ENCODE measurements at places on chromosomes 11 and 22. TPM values are rescaled to one million over a fixed set of nuclear protein-coding genes. Genes with fewer than 3 reads are reported as not detected.

DNA sequence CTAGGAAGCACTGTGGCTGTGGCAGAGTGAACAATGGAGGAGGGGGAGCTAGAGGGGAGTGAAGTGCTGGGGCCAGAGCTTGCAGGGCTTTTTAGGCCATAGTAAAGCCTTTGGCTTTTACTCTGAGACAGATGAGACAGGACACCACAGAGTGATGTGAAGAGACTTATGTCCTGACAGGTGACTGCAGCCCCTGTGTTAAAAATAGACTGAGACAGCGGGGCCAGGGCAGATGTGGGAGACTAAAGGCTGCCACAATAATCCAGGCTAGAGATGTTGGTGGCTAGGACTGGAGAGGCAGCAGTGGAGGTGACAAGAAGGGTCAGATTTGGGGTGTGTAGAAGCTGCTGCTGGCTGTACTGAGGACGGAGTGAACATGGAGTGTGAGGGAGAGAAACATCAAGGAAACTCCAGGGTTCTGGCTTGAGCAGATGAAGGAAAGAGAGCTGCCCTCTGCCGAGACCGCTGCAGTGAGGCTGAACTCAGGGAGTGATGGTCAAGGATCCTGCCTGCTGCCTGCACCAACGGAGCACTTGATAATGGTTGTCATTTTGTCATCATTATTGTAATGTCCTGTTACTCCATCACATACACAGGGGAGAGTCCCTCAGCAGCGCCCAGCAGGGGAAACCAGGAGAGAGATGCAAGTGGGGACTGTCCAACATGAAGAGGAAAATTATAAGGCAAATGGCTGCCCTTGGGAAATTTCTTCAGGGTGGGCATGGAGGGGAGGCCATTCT lies 27.4 kb downstream of the SLC43A1 start:
- DNase-seq, result no peak

GRCh38 chr22:24236656-24237055 lies 8.2 kb downstream of the GGT5 start:
- DNase-seq, result no peak

- no peak for DNase-seq
These were observed 41.2 kb downstream of the SYTL2 start for GRCh38 chr11:85769771-85770170.

GRCh38 chr11:79076526-79077115 lies 364.2 kb downstream of the TENM4 start:
- DNase-seq, result peak; percentile 67

- no peak for DNase-seq
These were observed 7.5 kb upstream of the SYT8 start for GRCh38 chr11:1827095-1827813.

DNA sequence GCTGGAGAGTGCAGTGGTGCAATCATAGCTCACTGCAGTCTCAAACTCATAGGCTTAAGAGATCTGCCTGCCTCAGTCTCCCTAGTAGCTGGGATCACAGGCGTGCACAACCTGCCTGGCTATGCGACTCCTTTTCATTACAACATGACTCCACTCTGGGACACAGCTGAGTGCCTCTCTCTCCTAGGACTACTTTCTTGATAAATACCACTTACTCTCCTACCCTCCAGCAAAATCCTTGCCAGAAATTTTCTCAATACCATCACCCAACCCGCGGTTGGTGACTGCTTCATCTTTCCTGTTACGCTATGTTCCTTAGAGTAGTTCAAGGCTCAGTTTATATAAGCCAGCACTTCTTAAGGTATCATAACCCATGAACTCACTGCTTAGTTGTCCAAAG lies 26.9 kb downstream of the ARFGAP3 start:
- no peak for DNase-seq

DNA sequence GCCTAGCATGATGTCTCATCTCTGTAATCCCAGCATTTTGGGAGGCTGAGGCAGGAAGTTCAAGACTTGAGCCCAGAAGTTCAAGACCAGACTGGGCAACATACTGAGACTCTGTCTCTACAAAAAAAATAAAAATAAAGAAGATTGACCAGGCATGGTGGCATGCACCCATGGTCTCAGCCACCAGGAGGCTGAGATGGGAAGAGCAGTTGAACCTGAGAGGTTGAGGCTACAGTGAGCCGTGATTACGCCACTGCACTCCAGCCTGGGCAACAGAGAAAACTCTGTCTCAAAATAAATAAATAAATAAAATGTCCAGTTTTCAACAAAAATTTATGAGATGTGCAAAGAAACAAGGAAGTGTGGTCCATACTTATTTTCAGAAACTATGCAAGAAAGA lies 28.3 kb downstream of the EFCAB6 start:
- no peak for DNase-seq

DNA sequence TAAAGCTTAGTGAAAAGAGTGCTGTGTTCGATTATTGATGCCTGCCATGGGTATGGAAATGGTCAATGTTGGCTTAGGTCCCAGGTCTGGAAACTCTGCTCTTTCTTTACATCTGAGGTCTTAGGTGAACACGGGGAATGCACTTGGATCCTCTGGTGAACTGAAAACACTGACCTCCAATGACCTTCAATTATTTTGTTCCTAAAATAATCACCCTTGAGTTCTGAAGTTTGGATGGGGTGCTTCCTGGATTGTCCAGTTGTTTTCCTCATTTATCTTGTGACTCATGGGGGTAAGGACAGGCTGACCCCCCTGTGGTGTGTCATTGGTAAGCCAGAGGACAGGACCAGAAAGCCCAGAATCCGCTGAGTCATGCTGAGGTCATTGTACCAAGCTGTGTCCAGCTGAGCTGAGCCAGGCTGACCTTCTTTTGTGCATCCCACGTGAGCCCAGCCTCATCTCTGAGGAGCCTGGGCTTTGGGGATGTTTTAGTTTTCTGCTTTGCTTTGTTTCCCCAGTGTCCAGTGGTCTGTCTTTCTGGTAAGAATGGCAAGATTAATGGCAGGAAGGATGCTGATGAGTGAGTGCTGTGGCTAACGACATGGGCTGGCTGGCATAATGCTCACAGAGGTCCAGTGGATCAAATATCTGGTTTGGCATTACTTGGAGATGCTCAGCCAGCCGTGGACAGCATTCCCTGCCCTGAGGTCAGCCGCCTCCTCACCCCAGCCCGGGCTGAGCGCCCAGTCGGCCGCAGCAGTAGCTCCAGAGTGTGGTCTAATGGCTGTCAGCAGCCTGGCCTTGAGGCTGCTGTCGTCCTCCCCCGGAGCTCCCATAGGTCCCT lies 35.6 kb downstream of the AMPD3 start:
- peak; percentile 63 for DNase-seq

GRCh38 chr11:122422682-122423081 lies 232.8 kb upstream of the UBASH3B start:
- no peak for DNase-seq

DNA sequence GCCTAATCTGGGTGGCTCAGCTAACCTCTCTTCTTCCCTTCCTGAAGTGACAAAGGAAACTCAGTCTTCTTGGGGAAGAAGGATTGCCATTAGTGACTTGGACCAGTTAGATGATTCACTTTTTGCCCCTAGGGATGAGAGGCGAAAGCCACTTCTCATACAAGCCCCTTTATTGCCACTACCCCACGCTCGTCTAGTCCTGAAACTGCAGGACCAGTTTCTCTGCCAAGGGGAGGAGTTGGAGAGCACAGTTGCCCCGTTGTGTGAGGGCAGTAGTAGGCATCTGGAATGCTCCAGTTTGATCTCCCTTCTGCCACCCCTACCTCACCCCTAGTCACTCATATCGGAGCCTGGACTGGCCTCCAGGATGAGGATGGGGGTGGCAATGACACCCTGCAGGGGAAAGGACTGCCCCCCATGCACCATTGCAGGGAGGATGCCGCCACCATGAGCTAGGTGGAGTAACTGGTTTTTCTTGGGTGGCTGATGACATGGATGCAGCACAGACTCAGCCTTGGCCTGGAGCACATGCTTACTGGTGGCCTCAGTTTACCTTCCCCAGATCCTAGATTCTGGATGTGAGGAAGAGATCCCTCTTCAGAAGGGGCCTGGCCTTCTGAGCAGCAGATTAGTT lies 14.2 kb upstream of the UVRAG start:
- no peak for DNase-seq

- DNase-seq, result no peak
These were observed 10.9 kb upstream of the WT1 start for GRCh38 chr11:32446227-32446626.

- no peak for DNase-seq
These were observed 129.1 kb downstream of the DCDC1 start for GRCh38 chr11:31240340-31240904.

OR4D5 gene
- not detected for total RNA-seq

Data from right lobe of liver (tissue), 6 donors.